ENCODE measurements at places on chromosomes 5 and 9. TPM values are rescaled to one million over a fixed set of nuclear protein-coding genes. Genes with fewer than 3 reads are reported as not detected.

The OXCT1 gene
- total RNA-seq: 19.8 TPM

The OGN gene
- total RNA-seq: not detected

GRCh38 chr5:127970081-127970480, 113.5 kb upstream of the SLC12A2 start:
- DNase-seq: no peak

DNA sequence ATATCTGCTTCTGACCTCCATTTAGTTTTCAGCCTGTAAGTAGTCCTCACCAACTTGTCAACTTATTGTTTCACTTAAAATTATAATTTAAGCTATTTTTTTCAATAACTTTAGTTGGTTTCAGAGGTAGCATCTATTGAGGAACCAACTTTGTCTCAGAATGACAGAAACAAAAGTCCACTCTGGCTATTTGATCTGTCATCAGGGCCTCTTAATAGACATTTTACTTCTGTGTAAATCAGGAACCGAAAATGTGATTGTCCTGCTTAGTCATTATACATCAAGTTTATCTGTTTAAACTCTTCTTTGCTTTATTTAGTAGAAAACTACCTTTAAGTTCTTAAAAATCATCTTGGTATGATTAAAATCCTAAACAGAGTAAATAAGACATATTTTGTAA, 820.8 kb upstream of the EDIL3 start:
- no peak for DNase-seq
